Stimulated activated CD4-positive, alpha-beta T cell treated with anti-CD3 and anti-CD28 coated beads, Interleukin-15, amount 100 ng/mL, for 1 hour (primary cell): ENCODE measurements at places on chromosomes 7 and 10.

- DNase-seq: no peak
Measured at GRCh38 chr7:148172920-148173319, 417.6 kb upstream of the C7orf33 start.

DNA sequence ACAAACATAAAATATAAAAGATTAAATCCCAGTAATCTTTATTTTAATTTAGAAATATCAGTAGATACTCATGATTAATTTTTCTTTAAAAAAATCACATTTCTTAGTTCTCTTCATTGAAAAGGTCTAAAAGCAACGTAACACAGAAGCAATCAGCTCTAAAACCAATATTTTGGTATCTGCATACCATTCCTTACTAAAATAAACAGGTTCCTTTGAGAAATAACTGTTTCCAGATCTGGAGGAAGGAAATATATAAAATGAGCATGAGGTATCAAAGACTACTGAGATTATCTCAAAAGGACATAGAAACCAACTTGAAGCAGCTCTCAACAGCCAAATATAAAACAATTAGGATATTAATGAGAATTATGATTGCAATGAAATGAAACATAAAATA is 301.0 kb upstream of the GNAI1 start:
- no peak for DNase-seq

DNA sequence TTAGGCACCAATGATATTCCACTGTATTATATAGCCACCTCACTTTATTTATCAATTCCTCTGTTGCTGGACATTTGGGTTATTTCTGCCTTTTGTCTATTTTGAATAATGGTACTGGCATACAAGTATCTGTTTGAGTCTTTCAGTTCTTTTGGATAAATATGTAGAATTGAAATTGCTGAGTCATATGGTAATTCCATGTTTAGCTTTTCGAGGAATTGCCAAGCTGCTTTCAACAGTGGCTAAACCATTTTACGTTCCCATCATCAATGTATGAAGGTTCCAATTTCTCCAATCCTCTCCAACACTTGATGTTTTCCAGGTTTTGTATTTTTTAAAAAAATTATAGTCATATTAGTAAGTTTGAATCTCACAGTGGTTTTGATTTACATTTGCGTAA is 42.3 kb downstream of the JMJD1C start:
- DNase-seq: no peak

GRCh38 chr7:50358041-50358705 is 53.7 kb downstream of the IKZF1 start:
- DNase-seq: no peak

DNA sequence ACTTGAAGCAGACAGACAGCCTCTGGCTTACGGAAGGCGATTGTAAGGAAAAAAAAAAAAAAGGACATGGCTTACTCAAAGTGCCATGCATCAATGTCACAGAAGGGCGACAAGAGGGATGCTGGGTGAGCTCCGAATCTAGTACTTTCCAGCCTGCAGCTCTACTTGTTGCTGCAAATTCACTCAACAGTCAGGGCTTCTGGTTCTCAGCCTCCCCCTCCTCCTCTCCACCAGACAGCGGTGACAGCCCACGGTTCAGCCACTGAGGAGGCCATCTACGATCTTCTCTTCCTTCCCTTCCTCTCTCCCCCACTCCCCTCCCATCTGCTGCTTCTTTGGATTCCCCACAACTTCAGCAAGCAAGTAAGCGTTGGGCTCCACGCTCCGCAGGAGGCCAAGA is 63.5 kb downstream of the PRKAG2 start:
- DNase-seq: no peak

DNA sequence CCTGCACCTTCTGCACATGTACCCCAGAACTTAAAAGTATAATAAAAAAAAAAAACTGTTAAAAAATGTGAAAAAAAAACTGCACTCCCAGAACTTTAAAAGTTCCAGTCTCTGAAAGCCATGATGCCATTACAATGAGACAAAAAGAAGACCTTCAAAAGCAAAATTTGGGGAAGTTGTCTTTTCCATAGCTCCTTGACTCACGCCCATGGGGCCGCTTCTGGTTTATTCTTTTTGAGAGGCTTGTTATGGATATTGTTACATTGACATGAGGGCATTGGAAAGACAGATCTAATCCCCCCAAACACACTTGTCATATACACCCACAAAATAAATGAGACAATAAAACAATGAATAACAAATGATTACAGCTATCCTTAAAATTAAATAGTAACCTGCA is 798 bp downstream of the BLNK start:
- DNase-seq: no peak

GRCh38 chr7:40468891-40469864 is 334.4 kb downstream of the SUGCT start:
- DNase-seq: no peak

- no peak for DNase-seq
Measured at GRCh38 chr7:39464350-39465054, 101.7 kb upstream of the YAE1 start.

GRCh38 chr7:30548845-30549244 is 44.2 kb upstream of the GGCT start:
- DNase-seq: no peak

GRCh38 chr7:75943864-75944263 is 28.9 kb downstream of the POR start:
- no peak for DNase-seq

- DNase-seq: no peak
Measured at GRCh38 chr10:32189400-32190084, 133.3 kb upstream of the KIF5B start.

DNA sequence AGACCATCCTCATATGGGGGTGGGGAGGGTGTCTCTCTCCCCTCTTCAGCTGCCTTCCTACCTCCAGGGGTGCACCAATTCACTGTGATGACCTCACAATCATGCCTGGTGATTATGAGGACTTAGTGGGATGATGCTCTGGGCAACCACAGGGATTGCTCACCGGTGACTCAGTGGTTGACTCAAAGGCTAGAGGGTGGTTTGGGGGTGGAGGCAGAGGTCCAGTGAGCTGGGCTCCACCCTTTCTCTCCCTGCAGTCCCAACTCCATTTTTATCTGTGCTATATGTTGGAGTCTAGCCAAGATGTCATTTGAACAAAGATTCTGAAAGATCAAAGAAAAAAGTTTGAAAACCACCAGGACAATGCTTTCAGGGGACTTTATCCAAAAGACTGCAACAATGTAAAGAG is 286.9 kb downstream of the KCNMA1 start:
- DNase-seq: no peak

GRCh38 chr10:110843796-110844616 is 27.7 kb upstream of the PDCD4 start:
- no peak for DNase-seq
